Upper lobe of right lung (tissue), 1 donor: ENCODE measurements at places on chromosomes 16 and 17.

GRCh38 chr17:61583242-61583641 is 7.8 kb downstream of the NACA2 start:
- H3K27me3 ChIP-seq, result peaks cover 11% of the 10 kb centered on the region
- no peak overlapping the region for H3K27ac ChIP-seq
- no peak for DNase-seq
- no peak overlapping the region for H3K4me3 ChIP-seq
- H3K36me3 ChIP-seq, result no peaks in the 10 kb centered on the region

GRCh38 chr17:32523017-32523680 is 36.4 kb downstream of the CDK5R1 start:
- H3K4me3 ChIP-seq, result no peak overlapping the region
- H3K4me1 ChIP-seq, result peaks cover 18% of the 10 kb centered on the region
- H3K27me3 ChIP-seq, result no peaks in the 10 kb centered on the region
- no peak overlapping the region for H3K27ac ChIP-seq

DNA sequence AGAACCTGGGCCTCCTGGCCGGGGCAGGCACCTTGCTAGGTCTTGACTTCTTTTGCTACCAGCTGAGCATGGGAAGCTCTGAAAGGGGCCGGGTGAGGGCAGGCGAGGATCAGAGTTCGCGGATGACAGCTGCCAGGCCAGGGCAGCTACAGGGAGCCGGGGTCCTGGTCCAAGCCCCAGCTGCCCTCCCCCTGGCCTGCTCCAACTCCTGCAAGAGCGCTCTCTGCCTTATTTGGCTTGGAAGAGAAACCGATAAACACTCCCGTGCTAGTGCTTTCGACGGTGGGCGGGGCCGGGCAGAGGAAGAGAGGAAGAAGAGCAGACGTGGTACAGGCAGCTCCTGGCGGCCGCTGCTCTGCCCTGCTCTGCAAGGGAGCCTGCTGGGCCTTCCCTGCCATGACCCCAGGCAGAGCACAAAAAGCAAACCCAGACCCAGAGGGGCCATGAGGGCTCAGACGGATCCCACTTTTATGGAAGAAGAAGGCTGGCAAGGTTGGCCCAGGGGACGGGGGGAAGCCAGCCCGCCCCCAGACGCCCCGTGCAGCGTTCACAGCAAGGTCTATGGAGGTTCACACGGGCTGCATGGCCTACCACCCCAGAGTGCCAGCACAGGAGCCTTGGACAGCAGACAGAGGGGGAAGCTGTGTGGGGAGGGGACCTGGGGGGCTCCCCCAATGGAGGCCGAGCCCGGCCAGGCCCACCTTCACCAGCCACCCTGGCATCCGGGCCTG is 25.6 kb downstream of the PIEZO1 start:
- no peak overlapping the region for H3K4me3 ChIP-seq
- no peaks in the 10 kb centered on the region for H3K36me3 ChIP-seq
- H3K27me3 ChIP-seq, result no peaks in the 10 kb centered on the region
- peak; percentile 84 for DNase-seq
- H3K27ac ChIP-seq, result peak overlapping the region; percentile 47
- H3K4me1 ChIP-seq, result peaks cover 57% of the 10 kb centered on the region

DNA sequence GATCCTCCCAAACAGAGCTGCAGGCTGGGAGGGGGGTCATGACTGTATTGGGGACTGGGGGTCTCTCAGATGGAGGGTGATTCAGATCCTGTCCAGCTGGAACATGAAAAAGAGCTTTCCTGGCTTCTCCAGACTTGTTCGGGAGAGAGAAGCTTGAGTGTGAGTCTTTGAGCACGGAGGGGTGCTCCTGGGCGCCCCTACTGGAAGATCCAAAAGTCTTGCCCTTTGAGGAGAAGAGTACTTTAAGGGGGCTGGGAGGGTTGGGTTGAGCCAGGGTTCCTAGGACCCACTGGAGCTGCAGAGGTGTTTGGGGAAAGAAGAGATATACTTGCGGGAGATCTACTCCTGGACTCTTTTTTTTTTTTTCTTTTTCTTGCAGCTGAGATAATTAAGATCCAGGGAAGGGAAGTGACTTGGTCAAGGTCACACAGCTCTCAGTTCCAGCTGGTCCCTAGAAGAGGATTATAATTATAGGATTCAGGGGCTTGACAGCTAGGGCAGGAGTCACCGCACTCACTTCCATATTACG is 8.4 kb downstream of the RARA start:
- H3K27me3 ChIP-seq, result no peaks in the 10 kb centered on the region
- H3K4me3 ChIP-seq, result peak overlapping the region; percentile 100
- peak; percentile 74 for DNase-seq
- H3K4me1 ChIP-seq, result peaks cover 74% of the 10 kb centered on the region

GRCh38 chr16:66484453-66485213 is 57.5 kb downstream of the BEAN1 start:
- peaks cover 12% of the 10 kb centered on the region for H3K4me1 ChIP-seq
- H3K27ac ChIP-seq, result no peak overlapping the region
- no peaks in the 10 kb centered on the region for H3K27me3 ChIP-seq
- no peak overlapping the region for H3K4me3 ChIP-seq
- H3K36me3 ChIP-seq, result no peaks in the 10 kb centered on the region

DNA sequence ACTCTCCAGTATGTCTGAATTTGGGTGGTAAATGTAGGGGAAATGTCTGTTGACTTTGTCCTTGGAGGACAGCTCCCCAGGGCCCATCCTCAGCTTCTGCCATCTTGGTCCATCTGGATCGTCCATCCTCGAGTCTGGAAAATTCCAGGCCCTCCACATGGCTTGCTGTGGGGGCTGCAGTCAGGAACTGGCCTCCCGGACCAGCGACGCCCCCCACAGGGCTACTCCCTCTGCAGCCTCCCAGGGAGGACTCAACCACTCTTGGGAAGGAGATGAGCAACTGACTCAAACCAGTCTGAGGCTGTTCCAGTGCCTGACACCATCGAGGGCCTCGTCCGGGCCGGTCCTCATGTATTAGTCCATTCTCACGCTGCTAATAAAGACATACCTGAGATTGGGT is 5.5 kb upstream of the ZG16B start:
- no peak overlapping the region for H3K4me3 ChIP-seq
- DNase-seq, result peak; percentile 35
- no peak overlapping the region for H3K27ac ChIP-seq
- H3K27me3 ChIP-seq, result no peaks in the 10 kb centered on the region
- H3K36me3 ChIP-seq, result no peaks in the 10 kb centered on the region

DNA sequence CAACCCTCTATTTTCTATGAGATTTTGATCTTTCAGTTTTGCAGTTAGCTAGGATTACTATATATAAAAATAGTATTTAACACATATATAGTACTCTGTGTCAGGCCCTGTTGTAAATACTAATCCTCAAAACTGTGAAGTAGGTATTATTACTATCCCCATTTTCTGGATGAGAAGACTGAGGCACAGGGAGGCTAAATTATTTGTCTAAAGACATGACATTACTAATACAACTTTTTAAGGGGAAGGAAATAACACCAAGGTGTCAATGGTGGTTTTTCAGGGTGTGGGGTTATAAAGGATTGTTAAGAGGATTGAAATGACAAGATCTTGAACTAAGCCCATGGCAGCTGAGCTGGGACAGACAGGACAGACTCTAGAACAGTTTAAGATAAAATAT is 4.1 kb upstream of the WSB1 start:
- no peak overlapping the region for H3K4me3 ChIP-seq
- no peak overlapping the region for H3K27ac ChIP-seq
- DNase-seq, result no peak
- H3K4me1 ChIP-seq, result peaks cover 8% of the 10 kb centered on the region

DNA sequence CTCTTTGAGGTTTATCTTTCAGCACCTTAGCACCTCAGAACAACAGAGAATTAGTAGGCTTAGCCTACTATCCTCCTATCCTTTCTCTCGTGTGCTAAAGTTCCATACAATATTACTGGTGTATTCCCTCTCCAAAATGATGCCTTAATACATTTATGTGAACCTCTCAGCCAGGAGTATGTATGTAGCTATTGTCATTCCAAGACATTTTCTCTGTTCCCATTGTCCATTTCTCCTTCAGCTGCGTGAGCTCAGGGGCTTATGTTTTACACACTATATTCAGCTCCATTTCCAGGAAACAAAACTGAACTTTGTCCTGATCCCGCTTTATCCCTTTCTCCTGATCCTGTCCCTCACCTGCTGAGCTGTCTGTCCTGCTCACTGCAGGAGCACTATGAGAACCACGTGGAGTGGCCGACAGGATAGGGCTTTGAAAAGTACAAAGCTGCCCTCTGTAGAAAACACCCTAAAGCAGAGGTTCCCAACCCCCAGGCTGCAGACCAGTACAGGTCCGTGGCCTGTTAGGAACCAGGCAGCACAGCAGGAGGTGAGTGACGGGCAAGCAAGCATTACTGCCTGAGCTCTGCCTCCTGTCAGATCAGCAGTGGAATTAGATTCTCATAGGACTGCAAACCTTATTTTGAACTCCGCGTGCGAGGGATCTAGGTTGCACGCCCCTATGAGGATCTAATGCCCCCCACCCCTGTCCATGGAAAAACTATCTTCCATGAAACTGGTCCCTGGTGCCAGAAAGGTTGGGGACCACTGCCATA is 55.7 kb downstream of the CENPV start:
- H3K27ac ChIP-seq, result no peak overlapping the region
- no peaks in the 10 kb centered on the region for H3K27me3 ChIP-seq
- H3K4me3 ChIP-seq, result no peak overlapping the region

DNA sequence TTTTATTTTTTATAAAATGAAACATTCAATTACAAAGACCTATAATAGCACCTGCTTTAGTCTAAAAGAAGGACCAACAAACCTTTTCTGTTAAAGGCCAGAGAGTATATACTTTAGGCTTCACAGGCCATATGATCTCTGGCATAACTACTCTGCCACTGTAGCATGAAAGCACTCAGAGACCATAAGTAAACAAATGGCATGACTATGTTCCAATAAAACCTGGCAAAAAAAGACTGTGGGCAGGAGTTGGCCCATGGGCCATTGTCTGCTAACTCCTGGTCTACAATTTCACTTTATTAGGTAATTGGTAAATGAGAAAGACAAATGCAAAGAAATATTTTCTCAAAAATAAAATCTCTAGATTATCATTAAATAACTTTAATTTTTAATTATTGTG is 14.9 kb downstream of the CEP112 start:
- H3K27me3 ChIP-seq, result no peaks in the 10 kb centered on the region
- H3K4me1 ChIP-seq, result no peaks in the 10 kb centered on the region
- H3K36me3 ChIP-seq, result peaks cover 19% of the 10 kb centered on the region
- no peak overlapping the region for H3K4me3 ChIP-seq
- H3K27ac ChIP-seq, result no peak overlapping the region
- DNase-seq, result no peak

DNA sequence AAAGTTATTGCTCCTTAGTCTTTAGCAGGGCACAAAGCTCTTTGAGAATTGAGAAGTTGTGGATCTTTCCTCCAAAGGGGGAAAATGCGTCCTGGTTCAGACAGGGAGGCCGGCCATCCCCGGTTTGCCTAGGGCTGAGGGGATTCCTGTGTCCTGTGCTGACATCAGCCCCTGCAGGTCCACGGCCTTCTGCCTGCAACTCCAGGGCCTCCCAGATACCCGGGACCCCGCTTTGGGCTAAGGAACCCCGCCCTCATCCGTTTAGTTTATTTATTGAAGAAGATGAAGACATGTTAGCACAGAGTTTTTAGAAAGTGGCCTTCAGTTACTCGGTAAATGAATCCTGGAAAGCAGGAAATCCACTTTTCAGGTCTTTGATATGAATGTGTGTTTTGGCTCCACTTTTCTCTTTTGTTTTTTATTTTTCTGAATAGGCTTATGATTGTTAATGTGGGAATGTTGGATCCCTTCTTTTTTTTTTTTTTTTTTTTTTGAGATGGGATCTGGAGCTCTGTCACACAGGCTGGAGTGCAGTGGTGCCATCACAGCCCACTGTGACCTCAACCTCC is 65.6 kb downstream of the CRISPLD2 start:
- no peak for DNase-seq
- H3K36me3 ChIP-seq, result peaks cover 24% of the 10 kb centered on the region
- no peaks in the 10 kb centered on the region for H3K27me3 ChIP-seq
- no peak overlapping the region for H3K27ac ChIP-seq
- H3K4me3 ChIP-seq, result no peak overlapping the region

DNA sequence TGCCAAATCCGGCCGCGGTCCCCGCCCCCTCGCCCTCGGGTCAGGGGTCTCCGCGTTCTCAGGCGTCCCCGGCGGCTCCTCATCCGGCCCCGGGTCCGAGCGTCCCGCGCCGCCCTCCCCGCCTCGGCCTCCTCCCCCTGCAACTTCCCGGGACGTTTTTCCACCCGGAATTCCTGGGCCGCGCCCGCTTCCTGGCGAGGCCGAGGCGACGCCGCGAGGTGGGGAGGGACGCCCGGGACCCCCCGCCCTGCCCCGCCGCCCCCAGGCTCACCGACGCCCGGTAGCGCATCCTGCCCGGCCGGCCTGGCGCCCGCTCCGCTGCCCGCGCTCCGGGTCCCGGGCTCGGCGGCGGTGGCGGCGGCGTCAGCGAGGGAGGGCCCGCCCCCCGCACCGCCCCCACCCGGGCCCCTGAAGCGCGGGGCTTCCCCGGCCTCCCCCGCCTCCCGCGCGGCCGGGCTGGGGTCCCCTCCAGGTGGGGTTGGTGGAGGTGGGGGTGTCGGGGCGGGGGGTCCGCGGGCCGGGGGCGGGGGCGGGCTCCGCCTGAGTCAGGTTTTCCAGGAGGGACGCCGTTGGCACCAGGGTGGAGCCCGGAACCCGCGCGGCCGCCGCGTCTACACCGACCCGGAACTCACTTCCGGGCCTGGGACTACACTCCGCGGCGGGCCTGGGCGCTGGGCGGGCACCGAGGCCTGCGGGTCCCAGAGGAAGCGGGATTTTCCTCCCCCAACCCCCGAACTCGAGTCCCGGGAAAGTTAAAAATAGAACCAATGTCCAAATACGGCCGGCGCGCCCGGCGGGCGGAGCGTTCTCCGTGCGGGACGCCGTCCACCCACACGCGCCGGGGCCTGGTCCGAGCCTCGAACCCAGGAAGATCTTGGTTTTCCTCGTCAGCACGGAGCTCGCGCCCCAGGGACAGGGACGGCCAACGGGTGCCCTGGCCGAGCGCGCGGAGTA is 6.8 kb downstream of the MYO1C start:
- H3K36me3 ChIP-seq, result peaks cover 31% of the 10 kb centered on the region
- no peaks in the 10 kb centered on the region for H3K27me3 ChIP-seq
- H3K27ac ChIP-seq, result peak overlapping the region; percentile 91
- H3K4me1 ChIP-seq, result peaks cover 54% of the 10 kb centered on the region
